Coronary artery (tissue), 2 donors: ENCODE measurements at places on chromosomes 5 and 9.

DNA sequence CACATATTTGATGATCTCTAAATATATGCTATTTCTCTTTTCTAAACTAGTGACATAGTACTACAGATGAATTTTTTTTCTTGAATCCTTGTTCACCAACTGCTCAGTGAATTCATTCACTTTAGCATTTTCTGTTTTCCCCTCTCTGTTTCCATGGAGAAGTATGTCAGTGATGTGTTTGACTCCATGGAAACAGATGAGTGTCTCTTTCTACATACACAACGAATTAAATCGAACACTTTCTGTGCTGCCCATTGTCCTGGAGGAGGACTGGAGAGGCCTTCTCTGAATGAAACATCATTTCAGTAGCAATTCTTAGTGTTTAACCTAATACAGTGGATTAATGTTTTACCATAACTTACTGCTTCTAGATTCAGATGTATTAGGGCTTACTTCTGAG, 9.5 kb downstream of the INVS start:
- DNase-seq = no peak

GRCh38 chr9:86511614-86512360, 157.6 kb upstream of the TUT7 start:
- no peak for DNase-seq

DNA sequence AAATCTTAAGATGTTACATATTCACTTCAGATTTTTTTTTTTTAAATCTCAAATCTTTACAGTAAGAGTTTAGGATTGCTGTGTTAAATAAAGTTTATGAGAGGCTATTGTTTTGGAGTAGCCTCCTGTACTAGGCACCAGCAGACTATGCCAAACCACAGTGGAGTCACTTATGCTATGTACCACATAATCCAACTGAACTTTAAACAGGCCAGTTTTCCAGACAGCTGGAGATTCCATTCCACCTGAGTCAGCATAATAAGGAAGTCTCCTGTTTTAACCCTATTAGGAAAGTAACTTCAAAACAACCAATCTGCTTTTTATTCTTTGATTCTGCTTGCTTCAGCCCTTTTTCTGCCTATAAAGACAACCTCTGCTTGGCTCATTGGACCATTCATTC, 205.2 kb downstream of the CSNK1G3 start:
- no peak for DNase-seq

DNA sequence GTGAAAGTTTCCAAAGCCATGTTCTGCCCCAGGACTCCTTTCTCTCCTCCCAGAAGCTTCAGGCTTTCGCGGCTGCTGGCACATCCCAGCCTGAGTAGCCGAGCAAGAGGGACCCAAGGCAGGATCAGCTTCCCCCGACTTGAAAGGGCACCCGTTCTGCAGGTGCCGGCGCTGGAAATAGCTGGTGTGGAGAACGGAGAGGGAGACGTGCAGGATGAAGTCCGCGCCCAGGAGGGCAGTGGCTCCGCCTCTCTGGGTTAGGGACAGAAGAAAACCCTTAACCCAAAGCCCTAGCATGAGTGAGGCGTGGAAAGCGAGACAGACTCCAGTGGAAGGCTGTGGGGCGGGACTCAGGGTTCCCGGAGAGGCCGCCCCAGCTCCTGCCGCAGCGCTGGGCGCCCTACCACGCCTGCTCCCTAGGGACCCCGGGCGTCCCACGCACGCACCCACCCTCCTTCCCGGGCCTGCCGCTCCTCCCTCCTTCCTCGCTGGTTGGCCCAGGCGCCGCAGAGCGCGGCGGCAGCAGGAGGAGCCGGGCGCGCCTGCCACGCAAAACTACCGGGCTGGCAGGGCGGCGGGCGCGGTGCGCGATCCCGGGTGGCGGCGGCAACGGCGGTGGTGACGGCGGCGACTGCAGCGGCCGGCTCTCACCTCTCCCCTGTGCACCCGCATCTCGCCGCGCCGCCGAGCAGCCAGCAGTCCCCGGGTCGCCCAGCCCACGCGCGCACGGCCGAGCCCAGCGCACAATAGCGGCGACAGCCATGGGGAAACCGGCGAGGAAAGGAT, at the start of gene SLC1A1:
SLC1A1 (plus strand) TSS at position 550 of the 786 bp plus-strand sequence; CDS start at position 762, 212 bp downstream.
- peak; percentile 88 for DNase-seq

GRCh38 chr5:158388021-158388420, 529.1 kb upstream of the CLINT1 start:
- no peak for DNase-seq

- no peak for DNase-seq
These were observed 46.2 kb downstream of the SPRY4 start for GRCh38 chr5:142278627-142279026.

DNA sequence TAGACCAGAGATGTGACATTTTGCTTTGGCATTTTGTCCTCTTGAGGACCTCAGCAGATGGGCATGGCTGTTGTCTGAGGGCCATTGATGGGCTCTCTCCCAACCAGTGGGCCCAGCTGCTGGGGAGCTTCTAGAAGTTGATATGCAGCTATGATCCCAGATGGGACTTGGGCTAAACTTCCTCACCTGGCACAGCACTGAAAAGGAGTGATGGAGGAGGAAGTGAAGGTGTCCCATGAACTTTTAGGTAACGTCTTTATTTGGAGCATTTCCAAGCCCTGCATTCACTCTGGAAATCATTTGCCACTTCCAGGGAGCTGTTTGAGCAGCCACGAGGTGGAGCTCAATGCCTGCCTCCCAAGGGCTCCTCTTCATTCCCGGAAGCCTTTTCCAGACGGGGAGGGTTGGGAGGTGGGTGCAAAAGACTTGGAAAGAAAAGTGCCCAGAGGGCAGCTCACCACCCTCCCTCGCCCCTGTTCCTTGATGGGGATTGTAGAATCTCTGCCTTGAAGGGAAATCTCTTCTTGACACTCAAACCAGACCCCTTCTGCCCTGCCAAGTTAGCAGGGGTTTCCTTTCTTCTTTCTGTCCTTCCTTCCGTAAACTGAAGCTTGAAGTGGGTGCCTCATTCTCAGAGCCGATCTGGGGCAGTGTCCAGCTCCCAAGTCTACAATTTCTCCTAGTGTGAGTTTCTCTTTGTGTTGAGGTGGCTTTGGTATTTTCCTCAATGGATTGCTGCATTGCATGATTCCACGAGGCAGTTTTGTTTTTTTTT, 18.1 kb upstream of the NEUROG1 start:
- no peak for DNase-seq

GRCh38 chr5:107391787-107392186, 278.9 kb downstream of the EFNA5 start:
- DNase-seq = no peak

- DNase-seq = peak; percentile 62
These were observed 3.0 kb upstream of the HNRNPAB start for GRCh38 chr5:178201221-178201926.

GRCh38 chr9:133167769-133168168, 4.1 kb upstream of the GBGT1 start:
- no peak for DNase-seq

DNA sequence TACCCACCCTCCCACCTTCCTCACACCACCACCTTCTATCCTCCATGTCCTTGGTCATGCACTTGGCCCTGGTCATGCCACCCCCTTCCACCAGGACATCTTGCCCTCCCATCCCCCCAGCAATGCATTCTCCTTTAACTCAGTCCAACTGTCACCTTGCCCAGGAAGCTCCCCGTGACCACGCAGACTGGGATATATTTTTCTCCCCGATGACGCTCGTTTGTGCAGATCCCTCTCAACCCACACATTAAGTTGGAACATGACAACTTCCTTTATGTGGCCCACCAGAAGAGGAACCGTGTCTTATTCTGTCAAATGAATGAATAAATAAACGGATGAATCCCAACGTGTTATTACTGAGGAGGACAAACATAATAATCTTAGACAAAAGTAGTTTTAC, 82.8 kb upstream of the TAS2R1 start:
- DNase-seq = no peak

DNA sequence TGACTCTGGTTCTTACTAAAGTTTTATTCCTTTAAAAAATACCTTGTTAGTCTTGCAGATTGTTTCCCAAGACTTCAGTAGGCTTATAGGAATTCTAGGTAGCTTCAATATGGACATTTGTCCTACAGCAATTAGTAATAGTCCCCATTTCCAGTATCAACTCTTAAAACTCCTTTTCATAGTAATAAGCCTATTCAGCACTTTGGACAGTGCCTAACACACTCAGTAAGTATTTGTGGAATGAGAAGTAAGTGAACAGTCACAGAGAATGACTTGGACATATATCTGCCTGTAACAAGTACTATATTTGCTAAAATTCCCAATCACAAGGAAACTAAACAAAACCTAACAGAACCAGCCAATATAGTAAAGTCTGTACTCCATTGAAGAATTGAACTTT, 1291.8 kb upstream of the DMAC1 start:
- no peak for DNase-seq

DNA sequence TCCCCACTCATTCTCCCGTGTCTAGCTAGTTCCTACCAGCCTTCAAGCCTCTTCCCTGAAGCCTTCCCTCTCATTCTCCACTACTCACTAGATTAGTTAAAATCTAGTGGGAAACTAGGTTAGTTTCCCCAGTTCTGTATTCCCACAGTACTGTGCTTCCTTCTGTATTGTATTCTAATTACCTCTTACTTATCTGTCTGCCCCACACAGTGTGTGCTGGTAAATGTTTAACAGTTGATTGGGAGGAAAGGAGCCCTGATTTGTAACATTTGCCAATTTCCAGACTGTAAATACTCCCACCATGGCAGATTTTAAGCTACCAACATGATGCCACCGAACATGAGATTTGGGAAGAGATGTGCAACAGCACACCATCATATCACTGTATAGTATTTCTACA, 8.3 kb downstream of the KLHL3 start:
- no peak for DNase-seq

DNA sequence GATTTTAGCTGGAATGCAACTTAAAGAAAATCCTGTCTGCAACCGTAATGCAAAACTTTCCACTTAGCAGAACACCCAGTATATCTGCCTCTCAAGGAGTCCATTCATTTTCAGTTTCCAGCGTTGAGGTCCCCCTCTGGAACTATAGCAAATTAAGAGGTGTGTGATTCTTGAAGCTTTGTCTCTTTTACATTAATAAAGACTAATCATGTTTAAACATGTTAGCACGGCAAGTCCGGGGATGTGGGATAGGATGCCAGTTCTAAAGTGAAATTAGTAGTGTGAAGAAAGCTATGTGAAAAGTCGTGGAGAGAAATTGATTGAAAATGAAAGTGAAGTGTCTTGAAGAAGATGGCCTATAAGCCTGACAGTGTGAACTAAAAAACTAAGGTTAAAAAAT, 429.1 kb downstream of the NR2F1-AS1 start:
- no peak for DNase-seq

DNA sequence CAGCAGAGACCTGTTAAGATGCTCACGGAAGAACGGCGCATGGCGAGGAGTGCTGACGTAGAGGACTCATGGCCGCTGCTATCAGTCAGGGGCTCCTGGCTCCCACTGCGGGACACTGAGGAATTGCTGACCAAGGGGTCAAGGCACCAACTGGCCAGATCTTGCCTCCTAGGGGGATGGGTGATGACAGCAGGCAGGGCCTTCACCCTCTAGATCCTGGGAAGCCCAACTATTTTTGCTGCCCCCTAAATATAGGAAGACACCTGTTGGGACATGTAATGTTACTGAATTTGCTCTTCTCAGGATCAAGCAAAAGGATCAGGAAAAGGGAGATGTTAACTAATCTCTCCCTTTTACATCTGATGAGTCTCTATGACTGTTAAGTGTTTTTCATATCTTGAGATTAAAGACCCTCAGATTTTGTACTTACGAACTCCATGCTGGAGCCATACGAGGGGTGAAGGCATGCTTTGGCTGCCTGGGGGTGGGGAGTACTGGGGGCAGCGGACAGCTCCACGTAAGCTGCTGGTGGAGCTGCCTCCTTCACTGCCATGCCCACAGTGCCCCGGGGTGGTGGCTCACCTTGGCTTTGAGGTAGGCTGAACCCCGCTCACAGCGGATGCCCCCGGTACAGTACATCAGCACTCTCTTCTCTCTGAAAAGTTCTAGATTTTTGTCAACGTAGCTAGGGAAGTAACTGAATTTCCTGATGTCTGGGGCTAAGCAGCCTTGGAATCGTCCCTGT, 28.1 kb downstream of the TSTD2 start:
- DNase-seq = no peak

- DNase-seq = no peak
These were observed 9.3 kb upstream of the OTULIN start for GRCh38 chr5:14655146-14655741.

- no peak for DNase-seq
These were observed 94.5 kb downstream of the TMC1 start for GRCh38 chr9:72615931-72616330.
